NCI-H1694 treated with DMSO at 0.1 percent for 48 hours (cell line): ENCODE measurements at places on chromosomes 6 and 20.

GRCh38 chr20:58623579-58624473 lies 27.3 kb upstream of the STX16 start:
- no peak for DNase-seq

DNA sequence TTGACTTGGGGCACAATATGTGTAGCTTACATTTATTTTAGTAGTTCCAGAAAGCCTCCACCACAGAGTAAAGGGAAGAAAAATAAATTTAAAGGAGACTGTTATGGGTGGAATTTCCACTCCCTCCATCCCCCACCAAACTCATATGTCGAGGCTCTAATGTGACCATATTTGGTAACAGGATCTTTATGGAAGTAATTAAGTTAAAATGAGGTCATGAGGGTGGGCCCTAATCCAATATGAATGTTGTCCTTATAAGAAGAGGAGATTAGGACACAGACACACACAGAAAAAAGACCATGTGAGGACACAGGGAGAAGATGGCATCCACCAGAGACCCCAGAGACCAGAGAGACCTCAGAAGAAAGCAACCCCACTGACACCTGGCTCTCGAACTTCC lies 189.7 kb downstream of the EDN1 start:
- DNase-seq, result no peak

GRCh38 chr20:25224941-25225340 lies 22.9 kb upstream of the PYGB start:
- DNase-seq, result no peak

DNA sequence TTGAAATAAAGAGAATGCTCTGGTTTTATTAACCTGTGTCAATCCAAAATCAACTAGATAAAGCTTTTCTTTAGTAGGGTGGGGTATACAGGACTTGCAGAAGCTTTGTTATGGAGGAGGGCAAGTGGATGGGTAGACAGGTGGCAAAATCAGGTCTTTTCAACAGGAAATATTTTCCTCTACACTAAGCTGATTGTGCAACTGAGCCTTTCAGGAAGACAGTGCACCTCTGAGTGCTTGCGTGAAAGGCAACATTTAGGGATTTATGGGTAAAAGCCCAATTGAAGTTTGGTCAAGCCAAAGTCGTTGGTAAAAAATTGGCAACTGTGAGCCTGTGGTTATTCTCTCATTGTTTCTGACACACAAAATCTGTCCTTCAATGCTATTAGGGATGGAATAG lies 23.8 kb upstream of the TUBB2A start:
- DNase-seq, result no peak

DNA sequence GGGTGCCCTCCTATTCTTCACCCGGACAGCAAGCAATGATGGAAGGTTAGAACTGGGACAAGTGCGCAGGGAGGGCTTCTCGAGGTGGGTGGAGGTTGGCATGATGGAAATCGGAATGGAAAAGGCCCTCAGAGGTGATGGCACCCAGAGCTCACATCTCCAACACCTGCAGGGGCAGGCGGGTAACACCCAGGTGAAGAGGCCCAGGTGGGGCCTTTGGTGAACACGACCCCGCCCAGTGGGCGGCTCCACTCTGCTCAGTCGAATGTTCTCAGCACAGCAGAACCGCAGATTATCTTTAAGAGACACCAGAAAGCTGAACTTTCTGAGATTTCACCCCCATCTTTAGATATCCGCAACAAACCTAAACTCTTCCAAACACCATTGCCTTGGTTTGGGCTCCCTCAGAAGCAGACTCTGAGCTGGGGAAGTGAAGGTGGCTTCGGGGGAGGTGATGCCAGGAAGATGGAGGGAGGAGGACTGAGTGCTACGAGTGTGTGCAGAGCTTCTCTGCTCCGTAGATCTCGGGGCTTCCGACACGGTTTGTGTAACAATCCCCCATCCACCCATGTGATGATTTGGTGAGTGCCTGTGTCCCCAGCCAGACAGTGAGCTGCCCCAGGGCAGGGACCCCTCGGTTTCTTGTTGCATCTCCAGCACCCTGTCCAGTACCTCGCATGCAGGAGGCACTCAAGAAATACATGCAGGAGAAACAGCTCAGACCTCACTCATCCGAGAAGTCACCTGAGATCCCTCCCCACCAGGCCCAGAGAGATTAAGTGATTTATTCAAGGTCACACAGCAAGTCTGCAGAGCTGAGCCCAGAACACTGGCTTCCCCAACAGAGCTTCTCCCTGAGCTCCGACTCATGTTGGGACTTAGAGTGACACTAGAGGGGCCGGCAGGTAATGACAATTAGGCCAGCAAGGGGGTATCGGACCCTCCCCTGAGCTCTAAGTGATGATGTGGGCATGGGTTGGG lies 45.4 kb downstream of the BPIFB1 start:
- DNase-seq, result no peak

DNA sequence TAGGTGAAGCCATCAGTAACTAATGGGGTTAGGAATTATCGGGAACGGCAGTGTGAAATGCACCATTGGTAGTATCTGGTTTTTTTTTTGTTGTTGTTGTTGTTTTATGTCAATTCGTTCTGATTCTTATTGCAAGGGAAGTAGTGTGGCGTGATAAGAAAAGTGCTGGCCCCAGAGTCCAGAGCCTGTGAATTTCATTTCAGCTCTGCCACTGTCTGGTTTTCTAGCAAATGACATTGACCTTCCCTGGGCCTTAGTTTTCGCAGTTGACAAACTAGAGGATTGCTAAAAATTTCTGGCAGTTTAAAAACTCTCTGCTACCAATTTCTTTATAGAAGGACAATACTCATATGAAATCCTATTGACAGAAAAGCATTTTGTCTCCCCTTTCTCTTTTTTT lies 161.6 kb downstream of the AIG1 start:
- DNase-seq, result no peak

DNA sequence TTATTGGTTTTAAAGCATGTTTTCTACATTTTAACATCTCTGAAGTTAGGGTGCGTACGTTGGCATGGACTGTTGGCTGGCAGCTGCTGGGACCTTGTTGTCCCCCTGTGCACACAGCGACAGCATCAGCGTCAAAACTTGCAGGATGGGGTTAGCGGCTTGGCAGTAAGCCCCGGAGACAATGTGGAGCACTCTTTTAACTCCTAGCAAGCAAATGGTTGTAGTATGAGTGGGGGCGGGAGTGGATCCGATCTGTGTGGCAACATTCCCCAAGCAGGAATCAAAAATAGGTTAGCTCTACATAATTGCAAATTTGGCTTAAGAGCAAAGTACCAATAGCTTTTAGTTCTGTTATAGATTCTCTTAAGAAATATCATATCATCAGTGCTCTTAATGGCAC lies 70.1 kb downstream of the NRN1 start:
- no peak for DNase-seq

DNA sequence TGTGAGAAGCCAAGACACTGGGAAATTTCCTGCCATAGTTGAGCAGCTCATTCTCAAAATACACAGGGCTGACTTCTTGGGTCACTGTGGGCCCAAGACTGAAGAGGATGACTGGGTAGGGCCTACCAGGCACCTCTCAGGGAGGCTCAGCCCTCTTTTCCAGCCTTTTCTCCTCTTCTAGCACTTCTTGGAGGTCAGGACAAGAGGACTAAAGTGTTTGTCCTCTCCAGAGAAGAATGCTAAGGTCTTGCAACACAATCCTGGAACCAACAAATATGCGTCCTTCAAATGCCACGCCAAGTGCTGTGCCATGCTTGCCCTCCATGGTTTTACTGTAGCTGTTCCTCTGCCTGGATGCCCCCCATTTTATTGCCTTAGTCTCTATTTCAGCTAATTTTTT lies 3.3 kb upstream of the LRRN4 start:
- no peak for DNase-seq
